Stimulated activated CD8-positive, alpha-beta memory T cell treated with anti-CD3 and anti-CD28 coated beads, Interleukin-12 subunit alpha, Interleukin-12 subunit beta, amount 100 ng/mL, for 1 hour (primary cell): ENCODE measurements at places on chromosomes 2 and 18.

DNA sequence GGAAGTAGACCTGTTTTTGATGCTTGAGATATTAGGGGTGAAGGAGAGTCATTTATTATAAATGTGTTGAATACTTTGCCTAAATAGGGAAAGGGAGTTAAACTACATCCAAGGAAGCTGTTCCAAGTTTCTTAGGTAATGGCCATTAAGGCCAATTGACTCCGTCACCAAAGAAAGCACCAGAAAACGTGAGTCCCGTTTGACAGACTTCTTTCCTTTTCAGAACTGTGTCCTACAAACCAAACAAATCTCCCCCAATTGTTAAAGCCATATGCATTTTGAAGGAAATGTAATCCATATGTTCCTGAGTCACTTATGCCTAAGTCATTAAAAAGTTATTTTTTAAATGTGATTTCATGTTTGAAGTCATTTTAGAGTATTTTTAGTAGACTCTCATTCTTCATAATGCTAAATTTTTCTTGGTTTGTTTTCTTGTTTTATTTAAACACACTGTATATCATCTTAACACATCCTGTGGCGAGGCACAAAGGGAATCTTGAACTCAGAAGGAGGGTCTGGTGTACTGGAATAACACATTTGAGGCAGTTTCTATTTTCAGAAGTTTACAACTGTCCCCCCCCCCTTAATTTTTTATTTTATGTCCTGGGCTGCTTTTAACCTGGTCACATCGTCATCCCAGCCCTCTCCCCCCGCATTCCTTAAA lies 133.7 kb downstream of the RHBDD1 start:
- no peak for DNase-seq

DNA sequence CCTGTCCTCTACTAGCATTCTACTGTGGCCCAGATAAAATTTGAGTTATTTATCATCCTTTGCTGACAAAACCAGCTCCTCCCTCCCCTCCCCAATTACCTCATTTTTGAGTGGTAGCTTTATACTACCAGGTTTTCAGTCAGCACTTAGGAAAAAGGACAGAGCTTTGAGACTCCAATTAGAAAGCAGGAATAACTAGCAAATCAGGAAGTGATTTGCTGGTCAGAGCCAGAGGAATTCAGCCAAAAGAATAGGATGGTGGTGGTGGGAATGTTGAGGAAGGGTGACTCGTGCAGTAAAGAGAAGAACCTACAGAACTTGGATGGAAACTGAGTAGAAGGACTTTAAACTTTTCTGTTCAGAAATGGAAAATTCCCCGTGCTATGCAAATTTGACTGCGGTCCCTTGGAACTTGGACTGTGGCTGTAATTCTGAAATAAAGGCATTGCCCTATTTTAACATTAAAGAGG lies 3.7 kb downstream of the MYL12B start:
- no peak for DNase-seq

DNA sequence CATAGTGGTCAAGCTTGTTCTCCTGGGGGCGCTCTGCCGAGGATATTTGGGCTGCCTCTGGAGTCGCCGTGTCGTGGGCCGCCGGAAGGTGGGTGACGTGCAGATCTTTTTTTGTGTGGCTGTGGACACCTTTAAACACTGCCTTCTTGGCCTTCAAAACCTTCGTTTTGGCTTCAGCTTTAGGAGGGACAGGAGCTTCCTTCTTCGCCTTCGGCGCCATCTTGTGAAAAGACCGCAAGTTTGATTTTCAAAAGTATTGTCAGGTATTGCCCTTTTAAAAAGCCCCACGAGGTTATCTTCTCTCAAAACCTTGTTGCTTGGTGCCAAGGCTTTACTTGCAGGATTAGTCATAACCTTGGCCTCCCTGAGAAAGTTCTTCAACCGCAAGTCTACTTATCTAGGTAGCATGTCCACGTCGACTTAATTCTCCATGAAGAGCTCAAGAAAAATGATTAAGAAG lies 20.8 kb downstream of the LAMA3 start:
- DNase-seq, result no peak

DNA sequence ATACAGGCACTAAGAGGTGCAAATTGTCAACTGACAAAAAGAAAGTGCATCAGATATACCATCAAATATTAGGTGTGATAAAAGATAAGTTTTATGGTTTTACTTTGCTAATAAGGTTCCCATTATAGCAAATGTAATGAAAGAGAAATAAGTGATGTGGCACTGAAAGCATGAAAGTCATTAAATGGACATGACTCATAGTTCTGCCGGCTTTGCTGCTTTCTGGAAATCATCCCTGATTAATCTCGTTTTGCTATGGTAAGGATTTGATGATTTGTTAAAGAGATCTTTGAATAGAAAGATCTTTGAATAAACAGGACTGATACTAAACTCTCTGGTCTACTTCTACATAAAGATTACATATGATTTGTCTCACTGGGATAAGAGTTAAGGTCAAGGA lies 72.7 kb downstream of the CLIP4 start:
- DNase-seq, result no peak

DNA sequence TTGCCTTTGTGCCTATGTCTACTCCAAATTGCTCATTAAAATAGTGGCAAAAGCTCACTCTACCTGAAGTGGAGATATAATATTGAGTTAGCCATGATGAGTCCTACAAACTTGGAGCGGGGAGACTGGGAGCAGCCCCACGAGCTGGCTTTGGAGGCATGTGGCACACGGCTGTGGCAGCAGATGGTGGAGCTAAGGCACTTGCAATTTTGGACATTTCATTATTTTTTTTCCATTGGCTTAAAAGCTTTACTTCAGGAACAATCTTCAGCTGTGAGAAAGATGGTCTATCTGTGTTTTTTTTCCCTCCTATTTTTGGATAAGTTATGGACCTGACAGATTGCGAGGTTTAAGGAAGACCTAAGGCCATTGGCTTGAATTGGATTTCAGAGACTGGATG lies 578.3 kb downstream of the CMPK2 start:
- no peak for DNase-seq

DNA sequence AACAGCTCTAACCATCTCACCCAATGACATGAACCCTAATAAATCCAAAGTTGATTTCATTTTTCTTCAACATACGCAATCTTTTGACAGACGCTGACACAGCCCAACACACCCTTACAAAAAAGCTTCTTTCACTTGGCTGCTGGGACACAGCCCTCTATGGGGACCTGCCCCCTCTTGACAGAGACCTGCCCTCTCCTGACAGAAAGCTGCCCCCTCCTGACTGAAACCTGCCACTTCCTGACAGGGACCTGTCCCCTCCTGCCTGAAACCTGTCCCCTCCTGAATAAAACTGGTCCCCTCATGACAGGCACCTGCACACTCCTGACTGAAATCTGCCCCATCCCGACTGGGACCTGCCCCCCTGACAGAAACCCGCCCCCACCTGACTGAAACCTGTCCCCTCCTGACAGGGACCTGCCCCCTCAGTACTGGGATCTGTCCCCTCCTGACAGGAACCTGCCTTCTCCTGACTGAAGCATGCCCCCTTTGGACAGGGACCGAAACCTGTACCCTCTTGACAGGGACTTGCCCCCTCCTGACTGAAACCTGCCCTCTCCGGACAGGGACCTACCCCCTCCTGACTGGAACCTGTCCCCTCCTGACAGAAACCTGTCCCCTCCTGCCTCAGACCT lies 87.9 kb downstream of the PXDN start:
- DNase-seq, result no peak

GRCh38 chr2:136052369-136053362 lies 65.3 kb downstream of the CXCR4 start:
- no peak for DNase-seq

GRCh38 chr2:163836167-163836566 lies 100.4 kb upstream of the FIGN start:
- DNase-seq, result no peak

DNA sequence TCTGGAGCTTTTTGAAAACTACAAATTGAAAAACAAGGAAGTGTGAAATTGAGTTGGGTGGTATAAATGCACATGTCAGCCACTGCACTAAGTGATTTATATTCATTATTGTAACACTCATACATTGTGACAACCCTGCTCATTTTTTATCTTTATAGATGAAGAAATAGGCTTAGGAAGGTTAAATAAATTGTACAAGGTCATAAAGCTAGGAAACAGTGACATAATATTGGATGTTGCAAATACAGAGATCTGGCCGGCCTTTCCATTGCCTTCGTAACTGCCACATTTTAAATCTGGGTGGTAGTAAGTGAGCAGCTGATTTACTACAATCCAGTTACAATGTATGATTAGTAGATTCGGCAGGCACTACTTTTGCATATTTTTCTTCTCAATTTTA lies 76.6 kb upstream of the LPIN2 start:
- no peak for DNase-seq

DNA sequence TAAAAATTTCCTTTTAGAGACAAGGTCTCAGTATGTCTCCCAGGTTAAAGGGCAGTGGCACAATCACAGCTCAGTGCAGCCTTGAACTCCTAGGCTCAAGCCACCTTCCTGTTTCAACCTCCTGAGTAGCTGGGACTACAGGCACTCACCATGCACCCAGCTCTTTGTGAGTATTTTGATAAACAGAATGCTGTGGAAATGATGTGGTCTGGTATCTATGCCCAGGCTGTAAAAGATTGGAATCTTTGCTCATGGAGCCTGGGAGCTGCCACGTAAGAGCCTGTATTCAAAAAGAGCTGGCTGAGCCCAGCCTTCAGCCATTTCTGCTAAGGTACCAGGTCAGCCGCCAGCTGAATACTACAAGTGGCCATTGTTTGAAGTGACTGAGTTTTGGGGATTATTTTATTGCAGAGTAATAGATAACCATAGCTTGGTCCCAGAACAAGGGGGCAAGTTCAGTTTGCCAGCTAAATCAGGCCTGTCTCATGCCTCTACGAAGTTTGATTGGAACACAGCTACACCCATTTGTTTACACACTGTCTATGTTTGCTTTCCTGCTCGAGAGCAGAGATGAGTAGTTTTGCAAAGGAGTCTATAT lies 21.3 kb upstream of the ARL5A start:
- DNase-seq, result no peak

DNA sequence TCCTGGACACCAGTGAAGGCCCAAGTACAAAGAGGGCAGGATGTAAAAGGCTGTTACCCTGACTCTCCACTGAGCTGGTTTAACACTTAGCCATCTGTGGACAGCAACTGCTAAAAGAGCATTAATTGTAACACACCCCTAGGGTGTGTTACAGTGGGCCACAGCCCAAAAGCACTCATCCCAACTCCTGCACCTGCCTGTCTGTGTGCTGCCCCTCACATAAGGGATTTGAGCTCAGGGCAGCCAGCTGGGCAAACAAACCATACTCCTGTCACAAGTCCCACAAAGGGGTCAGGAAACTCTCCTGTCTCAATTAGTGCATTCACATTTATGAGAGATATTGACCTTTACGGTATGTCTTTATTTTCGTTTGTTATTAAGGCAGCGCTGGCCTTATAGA lies 833.1 kb upstream of the NXPH2 start:
- DNase-seq, result no peak

- no peak for DNase-seq
Observed at GRCh38 chr2:190714958-190715357, 66.1 kb downstream of the NAB1 start.

DNA sequence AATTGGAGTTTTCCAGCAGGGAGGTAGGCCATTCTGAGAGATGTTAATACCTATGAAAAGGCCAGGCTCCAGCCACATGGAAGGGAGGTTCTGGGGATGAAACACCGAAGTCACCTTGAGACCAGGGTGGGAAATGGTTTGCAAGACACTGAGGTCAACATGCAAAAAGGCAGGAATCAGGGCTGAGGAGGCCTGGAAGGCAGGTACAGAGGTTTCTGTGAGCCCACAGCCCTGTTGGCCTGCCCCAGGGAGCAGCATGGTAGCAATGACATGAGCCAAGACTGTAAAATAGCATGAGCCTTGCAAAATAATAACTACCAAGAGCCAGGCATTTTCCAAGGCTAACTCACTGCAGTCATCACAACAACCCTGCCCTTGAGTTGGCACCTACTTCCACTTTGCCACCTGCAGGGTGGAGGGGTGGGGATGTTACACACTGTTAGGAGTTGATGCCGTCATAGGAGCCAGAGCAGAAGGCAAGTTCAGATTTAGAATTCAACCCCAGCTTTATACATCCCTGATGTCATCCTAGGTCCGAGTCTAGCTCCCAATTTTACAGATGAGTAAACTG lies 61.3 kb downstream of the ZBTB7C start:
- no peak for DNase-seq
